ENCODE measurements at places on chromosomes 1 and 21. TPM values are rescaled to one million over a fixed set of nuclear protein-coding genes. Genes with fewer than 3 reads are reported as not detected.

The PTPRC gene
- total RNA-seq, result not detected

The OR2M3 gene
- not detected for total RNA-seq

The EIF4G3 gene
- total RNA-seq, result 24.0 TPM

The RCC1 gene
- 79.6 TPM for total RNA-seq

The GJA8 gene
- not detected for total RNA-seq

The MASP2 gene
- total RNA-seq, result 0.07 TPM

The FGR gene
- not detected for total RNA-seq

The FTCD gene
- 0.08 TPM for total RNA-seq

The TMPRSS15 gene
- not detected for total RNA-seq

The CD247 gene
- total RNA-seq, result 0.15 TPM

The S100A3 gene
- 90.5 TPM for total RNA-seq

The VANGL2 gene
- 1.2 TPM for total RNA-seq

Data from A549 treated with DMSO at 1 μM for 4 hours (cell line).